ENCODE measurements at places on chromosomes 4 and X. TPM values are rescaled to one million over a fixed set of nuclear protein-coding genes. Genes with fewer than 3 reads are reported as not detected.

DNA sequence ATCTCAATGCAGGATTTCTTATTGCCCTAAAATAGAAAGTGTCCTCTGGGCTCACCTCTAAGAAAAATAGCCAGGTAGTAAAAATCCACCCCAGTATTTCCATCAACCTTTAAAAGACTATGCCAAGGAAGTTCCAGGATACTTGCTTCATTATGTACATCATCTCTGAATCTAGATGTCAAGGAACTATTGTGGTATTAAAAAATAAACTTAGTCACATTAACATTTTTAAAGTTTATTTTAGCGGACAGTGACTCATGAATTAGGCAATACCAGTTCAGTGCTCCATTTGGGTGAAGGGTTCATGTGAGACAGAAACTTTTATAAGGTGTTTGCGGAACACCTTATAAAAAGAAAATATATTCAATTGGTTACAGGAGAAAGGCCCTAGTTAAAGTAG, 209.2 kb downstream of the ADAM29 start:
- H3K36me3 ChIP-seq = no peaks in the 10 kb centered on the region
- H3K4me1 ChIP-seq = no peaks in the 10 kb centered on the region
- DNase-seq = no peak
- no peak overlapping the region for H3K4me3 ChIP-seq

GRCh38 chrX:153884590-153884989, 1.4 kb downstream of the L1CAM start:
- no peak overlapping the region for H3K4me3 ChIP-seq
- no peak overlapping the region for H3K27ac ChIP-seq
- H3K4me1 ChIP-seq = peaks cover 14% of the 10 kb centered on the region

The SOWAHD gene
- total RNA-seq = 11.6 TPM

The DUSP9 gene
- total RNA-seq = not detected

The NPY2R gene
- not detected for total RNA-seq

The TCP11X2 gene
- total RNA-seq = 0.39 TPM
